ENCODE measurements at places on chromosomes 2 and 18. TPM values are rescaled to one million over a fixed set of nuclear protein-coding genes. Genes with fewer than 3 reads are reported as not detected.

TMEM247 gene
- total RNA-seq, result not detected

TCF7L1 gene
- total RNA-seq, result 2.5 TPM

RGPD4 gene
- total RNA-seq, result not detected

PSTPIP2 gene
- total RNA-seq, result 11.5 TPM

TFCP2L1 gene
- total RNA-seq, result not detected

WDR43 gene
- 68.8 TPM for total RNA-seq

SFT2D3 gene
- 6.6 TPM for total RNA-seq

IL1RN gene
- 0.17 TPM for total RNA-seq

VWA3B gene
- not detected for total RNA-seq

CXCR4 gene
- total RNA-seq, result 1.0 TPM

CD8B2 gene
- total RNA-seq, result not detected

ABCG8 gene
- not detected for total RNA-seq

POTEJ gene
- total RNA-seq, result not detected

CIDEA gene
- not detected for total RNA-seq

COLEC12 gene
- total RNA-seq, result 122 TPM

CYBRD1 gene
- 497 TPM for total RNA-seq

REG1B gene
- total RNA-seq, result not detected

GCKR gene
- total RNA-seq, result 0.17 TPM

MSTN gene
- total RNA-seq, result 0.29 TPM

RAMP1 gene
- 2.6 TPM for total RNA-seq

GYPC gene
- total RNA-seq, result 71.0 TPM

UGGT1 gene
- 71.6 TPM for total RNA-seq
